NCI-H1436 treated with DMSO at 0.1 percent for 48 hours (cell line): ENCODE measurements at places on chromosomes 3 and 15.
A peak's percentile ranks its signal among the peaks of the same experiment; 100 is the strongest.

DNA sequence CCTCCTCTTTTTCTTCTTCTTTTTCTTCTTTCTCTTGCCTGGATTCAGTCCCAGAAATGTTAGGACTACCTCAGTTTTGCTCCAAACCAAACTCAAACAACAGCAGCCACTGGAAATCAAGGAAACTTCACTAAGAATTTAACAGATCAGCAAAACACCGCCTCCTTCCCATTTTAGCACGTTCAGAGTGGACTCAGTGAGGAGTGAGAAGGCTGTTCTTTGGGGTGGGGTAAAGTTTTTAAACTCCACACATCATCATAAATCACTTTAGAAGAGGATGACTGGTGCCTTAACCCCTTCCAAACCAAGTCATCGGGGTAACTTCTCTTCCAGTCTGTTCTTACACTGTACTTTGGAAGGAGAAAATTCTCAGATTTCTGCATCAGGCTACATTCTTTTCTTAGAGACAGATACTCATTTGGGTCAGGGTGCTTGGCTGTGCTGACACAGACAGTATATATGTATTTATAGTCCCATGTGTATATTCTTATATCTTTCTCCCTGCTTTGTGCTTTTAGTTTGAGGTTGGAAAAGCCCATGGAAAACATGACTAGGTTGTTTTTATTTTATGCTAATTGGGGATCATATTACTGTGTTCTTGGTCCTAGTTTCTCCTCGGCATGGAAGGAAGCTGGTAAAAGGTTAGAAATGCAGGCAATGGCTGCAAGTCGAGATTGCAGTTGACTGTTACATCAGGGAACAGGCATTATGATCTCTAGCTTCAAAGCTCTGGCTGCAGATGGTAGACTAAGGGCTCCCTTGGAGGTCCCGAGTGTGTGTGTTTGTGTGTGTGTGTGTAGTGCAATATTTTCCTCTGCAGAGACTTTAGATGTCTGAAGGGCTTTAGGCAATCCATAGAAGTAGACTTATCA lies at the start of gene CCDC80:
Gene CCDC80, minus strand, starts transcription at position 214 of the 872 bp plus-strand sequence. CDS start 1,238 bp downstream, outside the sequence.
- no peak for DNase-seq

GRCh38 chr3:76668653-76669052 lies 371.2 kb upstream of the ROBO2 start:
- DNase-seq: no peak

- DNase-seq: no peak
Observed at GRCh38 chr15:101171954-101172353, 79.9 kb downstream of the CHSY1 start.

- no peak for DNase-seq
Observed at GRCh38 chr3:188211476-188211875, 57.5 kb downstream of the LPP start.

DNA sequence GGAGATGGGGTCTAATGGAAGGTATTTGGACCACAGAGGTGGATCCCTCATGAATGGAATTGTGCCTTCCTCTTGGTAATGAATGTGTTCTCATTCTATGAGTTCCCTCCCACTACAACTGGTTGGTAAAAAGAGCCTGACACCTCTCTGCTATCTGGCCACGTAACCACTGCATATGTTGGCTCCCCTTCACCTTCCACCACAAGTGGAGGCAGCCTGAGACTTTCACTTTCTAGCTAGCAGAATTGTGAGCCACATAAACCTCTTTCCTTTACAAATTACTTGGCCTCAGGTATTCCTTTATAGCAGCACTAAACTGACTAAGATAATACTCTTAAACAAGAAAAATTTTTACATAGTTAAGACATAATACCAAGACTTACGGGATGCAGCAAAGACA lies 155.3 kb downstream of the NR1I2 start:
- no peak for DNase-seq

GRCh38 chr3:51535146-51536019 lies 3.1 kb upstream of the RAD54L2 start:
- no peak for DNase-seq

GRCh38 chr15:32957219-32957618 lies 237.3 kb downstream of the FMN1 start:
- DNase-seq: no peak

GRCh38 chr3:79018671-79019136 lies 749.1 kb downstream of the ROBO1 start:
- DNase-seq: no peak

GRCh38 chr3:168803536-168803935 lies 707.8 kb upstream of the GOLIM4 start:
- DNase-seq: no peak

DNA sequence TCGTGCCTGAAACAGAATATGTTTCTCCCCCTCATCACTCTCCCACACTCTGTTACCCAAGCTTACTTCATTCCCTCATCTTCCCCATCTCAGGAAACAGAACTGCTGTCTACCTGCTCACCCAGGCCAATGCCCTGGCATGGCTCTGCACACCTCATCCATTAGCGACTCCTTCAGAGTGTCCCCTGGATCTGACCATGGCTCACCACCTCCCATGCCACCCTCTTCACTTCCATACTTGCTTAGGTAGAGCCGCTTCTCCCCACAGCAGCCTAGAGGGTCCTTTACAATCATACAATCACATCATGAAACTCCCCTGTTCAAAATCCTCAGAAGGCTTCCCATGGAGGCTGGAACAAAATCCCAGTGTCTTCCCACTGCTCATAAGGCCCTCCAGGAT lies 33.9 kb upstream of the RAD18 start:
- no peak for DNase-seq

- DNase-seq: no peak
Observed at GRCh38 chr3:146888176-146888575, 283.0 kb upstream of the PLSCR5 start.

DNA sequence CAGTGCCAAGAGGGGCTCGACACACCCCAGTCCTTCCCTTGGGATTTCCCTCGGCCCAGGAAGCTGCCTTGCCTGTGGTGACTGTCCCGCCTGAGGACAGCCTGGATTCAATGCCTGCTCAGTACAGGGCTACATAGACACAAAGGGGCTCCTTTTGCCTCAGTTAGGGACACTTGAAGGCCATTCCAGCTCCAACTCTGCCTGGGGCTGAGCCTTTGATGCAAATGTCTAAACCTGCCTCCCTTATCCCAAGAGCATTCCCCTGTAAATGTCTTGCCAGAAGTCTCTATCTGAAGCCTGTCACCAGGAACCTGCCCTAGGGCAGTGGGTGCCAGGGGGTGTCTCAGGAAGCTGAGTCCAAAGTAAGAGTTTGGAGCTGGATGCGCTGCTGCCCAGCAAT lies 19.3 kb upstream of the LYSMD4 start:
- DNase-seq: no peak

GRCh38 chr15:41792000-41792637 lies 17.8 kb downstream of the MAPKBP1 start:
- DNase-seq: peak; percentile 96

GRCh38 chr3:8868996-8869395 lies 94.3 kb downstream of the RAD18 start:
- no peak for DNase-seq

DNA sequence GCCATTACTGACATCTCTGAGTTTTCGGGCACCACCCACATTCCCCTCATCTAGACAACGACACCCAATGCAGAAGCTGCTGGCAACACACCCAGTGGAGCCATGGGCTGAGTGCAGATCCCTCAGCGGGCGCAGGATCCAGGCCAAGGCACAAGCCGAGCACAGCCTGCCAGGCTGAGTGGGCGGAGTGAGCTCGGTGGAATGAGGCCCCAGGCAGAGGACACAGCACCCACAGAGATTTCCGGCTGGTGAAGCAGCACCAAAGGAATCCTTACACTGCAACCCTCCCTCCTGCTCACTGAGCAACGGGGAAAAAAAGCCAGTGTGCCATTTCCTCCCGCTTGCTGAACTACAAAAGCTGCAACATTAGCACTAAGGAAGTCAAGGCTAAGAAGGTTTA lies 34.3 kb downstream of the ZMAT3 start:
- DNase-seq: no peak

- no peak for DNase-seq
Observed at GRCh38 chr3:36890261-36890660, 54.6 kb downstream of the TRANK1 start.

- no peak for DNase-seq
Observed at GRCh38 chr3:161475905-161476304, 20.7 kb upstream of the OTOL1 start.

- DNase-seq: peak; percentile 6
Observed at GRCh38 chr15:59174835-59175831, 31.5 kb upstream of the LDHAL6B start.

GRCh38 chr3:138034918-138035317 lies 25.0 kb downstream of the CLDN18 start:
- DNase-seq: no peak

DNA sequence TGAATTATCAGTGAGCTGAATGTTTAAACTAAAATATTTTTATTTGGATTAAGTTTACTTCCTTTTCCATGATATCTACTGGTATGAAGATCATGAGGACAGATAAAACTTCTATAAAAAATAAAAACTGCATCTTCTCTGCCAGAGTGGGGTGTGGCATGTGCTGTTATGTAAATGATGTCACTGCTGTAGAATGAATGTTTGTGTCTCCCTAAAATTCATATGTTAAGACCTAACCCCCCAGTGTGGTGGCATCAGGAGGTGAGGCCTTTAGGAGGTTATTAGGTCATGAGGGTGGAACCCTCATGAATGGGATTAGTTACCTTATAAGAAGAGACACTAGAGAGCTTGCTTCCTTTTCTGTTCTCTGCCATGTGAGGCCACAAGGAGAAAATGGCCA lies 178.7 kb upstream of the DPH6 start:
- DNase-seq: no peak

- DNase-seq: no peak
Observed at GRCh38 chr3:171542976-171543375, 82.8 kb upstream of the TNIK start.

DNA sequence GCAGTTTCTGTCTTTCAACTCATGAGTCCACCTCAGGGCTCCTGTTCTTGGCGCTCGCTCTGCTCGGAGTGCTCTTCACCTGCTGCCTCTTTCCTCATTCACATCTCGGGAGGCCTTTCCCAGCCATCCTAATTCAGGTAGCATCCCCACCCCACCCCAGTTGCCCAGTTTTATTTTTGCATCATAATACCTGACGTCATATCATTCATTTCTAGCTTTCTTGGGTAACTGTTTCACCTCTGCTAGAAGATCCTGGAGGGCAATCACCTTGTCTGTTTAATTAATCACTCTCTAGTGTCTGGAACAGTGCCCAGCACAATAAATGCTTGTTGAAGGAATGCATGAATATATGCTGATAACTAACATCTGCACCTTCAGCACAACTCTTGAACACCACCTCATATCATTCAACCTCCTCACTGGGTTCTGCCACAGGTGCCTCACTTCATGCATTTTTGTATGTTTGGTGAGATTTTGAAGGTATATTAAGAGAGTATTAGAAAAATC lies 7.6 kb downstream of the NUSAP1 start:
- DNase-seq: no peak

DNA sequence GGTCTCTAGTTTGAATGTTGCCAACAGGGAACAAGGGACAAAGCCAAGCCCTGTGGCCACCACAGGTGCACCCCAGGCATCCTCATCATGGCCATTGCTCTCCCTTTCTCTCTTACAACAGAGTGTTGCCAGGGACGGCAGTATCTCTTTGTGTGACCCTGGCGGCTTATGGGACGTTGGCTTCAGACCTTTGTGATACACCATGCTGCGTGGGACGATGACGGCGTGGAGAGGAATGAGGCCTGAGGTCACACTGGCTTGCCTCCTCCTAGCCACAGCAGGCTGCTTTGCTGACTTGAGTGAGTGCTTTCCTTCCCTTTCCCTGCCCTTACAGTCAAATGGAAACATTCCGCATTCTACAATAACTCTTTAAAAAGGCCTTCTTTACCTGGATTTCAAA lies 38.2 kb downstream of the BOC start:
- DNase-seq: no peak

DNA sequence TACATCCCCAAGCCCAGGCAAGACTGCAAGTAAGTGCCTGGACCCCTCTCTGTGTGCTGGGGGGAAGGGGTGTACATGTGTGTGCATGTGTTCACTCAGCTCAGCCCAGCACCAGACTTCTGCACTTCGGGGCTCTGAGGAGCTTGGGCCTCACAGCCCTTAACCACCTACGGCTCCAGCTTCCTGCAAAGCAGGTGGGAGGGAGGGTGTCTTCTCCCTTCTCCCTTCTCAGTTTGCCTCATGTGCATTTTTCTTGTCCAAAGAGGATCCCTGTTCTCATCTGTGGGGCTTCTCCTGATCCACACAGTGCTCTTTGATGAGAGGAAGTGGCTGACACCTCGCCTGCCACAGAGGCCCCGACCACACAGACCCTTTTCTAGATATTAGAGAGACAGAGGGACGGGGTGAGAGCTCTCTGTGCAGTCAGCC lies 69.3 kb downstream of the MESD start:
- no peak for DNase-seq

GRCh38 chr3:43247561-43248184 lies 38.7 kb upstream of the SNRK start:
- no peak for DNase-seq

GRCh38 chr15:100032358-100033085 lies 299.3 kb upstream of the LYSMD4 start:
- DNase-seq: no peak

GRCh38 chr3:74271541-74271940 lies 342.9 kb downstream of the CNTN3 start:
- DNase-seq: no peak

DNA sequence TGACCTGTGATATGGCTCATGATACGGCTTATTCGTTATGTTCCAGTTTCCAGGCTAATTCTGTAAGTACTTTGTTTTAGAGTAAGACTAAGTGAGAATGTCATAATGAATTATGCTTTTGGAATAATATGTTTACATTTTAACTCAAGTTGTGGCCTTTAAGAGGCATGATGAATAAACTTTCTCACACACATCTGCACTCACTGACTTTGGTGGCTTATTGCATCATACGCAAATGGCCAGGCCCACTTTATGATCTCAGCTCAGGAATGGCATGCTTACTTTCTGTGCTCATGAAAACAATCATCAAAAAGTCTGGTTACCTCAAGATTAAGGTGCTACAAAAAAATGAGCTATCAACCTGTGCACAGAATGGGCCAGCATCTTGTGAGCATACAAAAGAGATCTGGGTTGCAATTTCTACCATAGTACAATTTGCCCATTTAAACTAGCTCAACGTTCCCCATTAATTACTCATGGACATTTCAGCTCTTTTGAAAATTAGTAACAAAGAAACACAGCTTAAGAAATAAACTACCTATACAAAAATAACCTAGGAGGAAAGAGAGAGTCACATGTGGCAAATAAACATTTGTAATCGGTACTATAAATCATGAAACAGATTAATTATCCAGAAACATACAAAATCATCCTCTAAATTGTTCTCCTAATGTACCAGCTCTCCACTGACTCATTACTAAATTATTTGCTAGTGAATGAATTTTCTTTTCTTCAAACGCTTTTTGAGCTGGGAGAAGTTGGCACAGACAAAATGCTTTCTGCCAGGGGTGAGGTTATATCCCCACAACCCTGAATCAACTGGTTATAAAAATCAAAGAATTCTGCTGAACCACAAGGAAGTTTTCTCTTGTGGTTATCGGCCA lies 439.0 kb upstream of the ADAMTS9 start:
- DNase-seq: no peak
